Nucleus accumbens (tissue), 56 donors: ENCODE measurements at places on chromosomes 12 and 14.

- no peak for DNase-seq
Measured at GRCh38 chr14:24086193-24086955, 7.7 kb upstream of the PCK2 start.

DNA sequence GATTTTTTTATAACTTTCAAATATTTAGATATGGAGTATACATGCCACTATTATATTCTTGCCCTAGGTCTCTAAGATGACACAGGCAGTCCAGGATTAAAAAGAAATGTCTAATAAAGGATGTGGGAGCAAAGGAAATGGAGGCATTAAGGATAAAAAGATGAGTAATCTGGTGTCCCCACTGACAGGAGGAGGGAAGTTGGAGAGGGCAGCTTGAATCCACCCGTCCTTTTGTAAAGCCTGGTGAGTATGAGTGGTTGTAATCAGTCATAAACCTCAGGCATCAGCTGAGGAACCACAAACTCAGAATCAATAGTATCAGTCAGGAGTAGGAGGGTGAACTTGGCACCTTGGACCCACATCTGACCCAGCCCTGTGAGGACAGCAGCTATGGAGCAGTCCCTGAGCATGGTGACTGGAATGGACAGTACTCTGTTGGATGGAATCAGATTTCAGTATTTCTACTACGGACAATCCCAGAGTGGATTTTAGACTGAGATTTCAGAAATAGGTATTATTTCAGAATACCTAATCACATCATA, 100.5 kb downstream of the EXOC5 start:
- DNase-seq = no peak

DNA sequence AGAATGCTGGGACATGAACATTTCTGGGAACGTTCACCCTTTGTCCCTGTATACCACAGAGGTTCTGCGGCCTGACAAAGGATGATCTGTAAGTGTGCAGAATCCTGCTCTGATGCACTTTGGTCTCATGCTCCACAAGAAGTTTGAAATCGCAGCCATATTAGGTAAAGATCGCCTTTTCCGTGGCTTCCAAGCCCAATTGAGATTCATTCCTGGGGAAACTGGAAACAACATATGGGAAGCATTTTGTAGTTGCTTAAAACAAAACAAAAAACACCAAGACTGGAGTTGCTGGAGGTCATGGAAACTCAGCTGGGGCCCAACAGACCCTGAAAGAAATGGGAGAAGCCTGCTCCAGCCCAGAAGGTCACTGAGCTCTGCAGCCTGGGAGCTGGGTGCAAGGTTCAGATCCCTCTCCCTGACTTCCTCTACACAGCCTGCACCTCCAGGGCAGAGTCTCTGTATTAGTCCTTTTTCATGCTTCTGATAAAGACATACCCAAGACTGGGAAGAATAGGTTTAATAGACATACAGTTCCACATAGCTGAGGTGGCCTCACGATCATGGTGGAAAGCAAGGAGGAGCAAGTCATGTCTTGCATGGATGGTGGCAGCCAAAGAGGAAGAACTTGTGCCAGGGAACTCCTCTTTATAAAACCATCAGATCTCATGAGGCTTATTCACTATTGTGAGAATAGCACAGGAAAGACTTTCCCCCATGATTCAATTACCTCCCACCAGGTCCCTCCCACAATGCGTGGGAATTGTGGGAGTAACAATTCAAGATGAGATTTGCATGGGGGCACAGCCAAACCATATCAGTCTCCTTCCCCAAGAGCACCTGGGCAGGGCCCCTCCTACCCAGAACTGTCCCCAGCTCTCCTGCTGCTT, 60.8 kb upstream of the CHGA start:
- DNase-seq = no peak

DNA sequence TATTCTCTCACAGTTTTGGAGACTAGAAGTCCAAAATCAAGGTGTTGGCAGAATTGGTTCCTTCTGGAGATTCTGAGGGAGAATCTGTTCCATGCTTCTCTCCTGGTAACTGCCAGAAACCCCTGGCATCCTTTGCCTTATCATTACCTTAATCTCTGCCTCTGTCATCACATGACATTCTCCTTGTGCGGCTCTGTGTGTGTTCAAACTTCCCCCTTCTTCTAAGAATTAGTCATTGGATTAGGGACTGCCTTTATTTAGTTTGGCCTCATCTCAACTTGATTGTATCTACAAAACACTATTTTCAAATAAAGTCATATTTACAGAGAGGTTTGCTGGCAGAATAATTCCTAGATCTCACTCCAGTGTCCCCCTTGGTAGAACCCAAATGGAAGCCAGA, 68.9 kb downstream of the ZNF641 start:
- no peak for DNase-seq

DNA sequence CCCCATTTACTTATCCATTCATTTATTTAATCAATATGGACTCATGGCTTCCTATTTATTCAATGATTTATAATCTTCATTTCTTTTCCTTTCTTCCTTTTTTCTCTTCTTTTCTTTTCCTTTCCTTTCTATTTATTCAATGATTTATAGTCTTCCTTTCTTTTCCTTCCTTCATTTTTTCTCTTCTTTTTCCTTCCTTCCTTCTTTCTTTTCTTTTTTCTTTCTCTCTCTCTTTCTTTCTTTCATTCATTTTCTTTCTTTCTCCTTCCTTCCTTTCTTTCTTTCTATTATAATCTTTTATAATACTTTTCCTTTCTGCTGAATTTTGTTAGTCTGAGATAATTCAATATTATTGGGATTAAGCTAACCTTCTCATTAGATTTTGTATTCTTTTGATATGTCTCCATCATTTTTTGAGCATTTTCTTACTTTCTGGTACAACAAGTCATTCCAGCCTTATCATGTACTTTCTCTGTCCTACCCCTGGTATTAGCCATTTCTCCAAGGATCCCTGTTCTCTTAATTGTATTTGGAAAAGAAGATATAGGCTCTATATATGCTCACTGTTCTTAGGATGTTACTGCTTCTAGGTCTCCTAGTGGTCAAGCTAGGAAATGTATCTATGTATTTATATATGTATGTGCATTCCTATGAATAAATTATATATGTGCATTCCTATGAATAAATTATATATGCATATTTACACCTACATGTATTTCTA, 12.1 kb downstream of the LACRT start:
- DNase-seq = no peak

DNA sequence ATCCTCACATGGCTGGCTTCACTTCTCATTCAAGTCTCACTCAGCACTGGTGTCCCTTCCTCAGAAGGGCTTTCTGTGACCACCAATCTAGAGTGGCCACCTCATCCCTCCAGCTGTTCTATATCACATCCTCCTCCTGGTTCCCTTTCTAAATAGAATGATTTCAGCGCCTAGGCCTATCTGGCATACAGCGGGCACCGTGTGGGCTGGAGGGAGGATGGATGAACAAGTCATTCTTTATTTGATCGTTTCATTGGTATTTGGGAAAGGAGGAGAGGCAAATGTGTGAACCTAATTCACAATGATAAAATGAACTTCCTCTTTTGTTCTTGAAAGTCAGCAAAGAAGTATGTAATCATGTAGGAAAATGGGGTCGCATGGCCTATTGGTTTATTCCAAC, 394.2 kb downstream of the DPF3 start:
- DNase-seq = no peak

DNA sequence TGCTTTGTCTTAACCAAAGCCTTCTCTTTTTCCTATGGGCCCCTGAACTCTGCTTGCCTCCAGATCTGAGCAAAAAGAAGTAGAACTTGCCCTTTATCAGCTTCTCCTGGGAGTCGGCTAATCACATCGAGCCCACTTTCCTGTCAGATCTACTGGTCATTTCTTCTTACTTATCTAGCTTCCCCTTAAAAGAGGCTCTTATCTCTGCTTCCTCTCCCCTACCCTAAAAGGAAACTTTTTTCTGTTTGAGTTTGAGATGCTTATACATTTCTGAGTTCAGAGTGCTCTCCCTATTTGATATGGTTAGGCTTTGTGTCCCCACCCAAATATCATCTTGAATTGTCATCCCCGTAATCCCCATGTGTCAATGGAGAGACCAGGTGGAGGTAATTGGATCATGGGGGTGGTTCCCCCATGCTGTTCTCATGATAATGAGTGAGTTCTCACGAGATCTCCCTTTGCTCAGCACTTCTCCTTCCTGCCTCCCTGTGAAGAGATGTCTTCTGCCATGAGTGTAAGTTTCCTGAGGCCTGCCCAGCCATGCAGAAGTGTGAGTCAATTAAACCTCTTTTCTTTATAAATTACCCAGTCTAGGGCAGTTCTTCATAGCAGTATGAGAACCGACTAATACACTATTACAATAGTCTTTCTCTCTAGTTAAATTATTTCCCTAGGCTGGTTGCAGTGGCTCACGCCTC, 114.7 kb upstream of the AMN1 start:
- no peak for DNase-seq

DNA sequence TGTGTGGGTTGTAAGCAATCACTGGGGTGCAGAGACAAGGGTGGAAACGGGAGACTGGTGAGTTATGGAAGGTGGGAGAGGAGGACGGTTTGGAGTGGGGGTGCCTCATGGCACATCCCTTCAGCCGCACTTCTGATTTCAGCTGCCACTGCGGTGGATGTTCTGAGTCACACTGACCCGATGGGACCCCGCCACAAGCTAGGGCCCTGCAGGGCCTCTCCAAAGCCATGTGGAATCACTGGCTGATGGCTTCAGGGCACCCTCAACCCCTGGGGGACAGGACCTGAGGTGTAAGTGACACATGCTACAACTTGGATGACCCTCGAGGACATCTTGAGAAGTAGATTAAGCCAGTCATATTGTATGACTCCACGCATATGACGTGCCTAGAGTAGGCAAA, 53.7 kb downstream of the GPR68 start:
- no peak for DNase-seq

DNA sequence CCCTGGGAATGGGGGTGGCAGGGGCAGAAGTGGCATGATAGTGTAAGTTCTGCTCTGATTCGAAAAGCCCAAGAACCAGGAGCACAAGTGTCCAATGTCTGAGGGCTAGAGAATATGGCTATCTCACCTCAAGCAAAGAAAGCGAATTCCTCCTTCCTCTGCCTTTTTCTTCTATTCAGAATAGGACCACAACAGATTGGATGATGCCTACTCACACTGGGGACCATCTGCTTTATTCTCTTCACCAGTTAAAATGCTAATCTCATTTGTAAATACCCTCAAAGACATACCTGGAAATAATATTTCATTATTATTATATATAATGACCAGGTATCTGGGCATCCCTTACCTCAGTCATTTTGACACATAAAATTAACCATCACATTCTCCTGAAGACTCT, 808.7 kb downstream of the NRXN3 start:
- DNase-seq = no peak

DNA sequence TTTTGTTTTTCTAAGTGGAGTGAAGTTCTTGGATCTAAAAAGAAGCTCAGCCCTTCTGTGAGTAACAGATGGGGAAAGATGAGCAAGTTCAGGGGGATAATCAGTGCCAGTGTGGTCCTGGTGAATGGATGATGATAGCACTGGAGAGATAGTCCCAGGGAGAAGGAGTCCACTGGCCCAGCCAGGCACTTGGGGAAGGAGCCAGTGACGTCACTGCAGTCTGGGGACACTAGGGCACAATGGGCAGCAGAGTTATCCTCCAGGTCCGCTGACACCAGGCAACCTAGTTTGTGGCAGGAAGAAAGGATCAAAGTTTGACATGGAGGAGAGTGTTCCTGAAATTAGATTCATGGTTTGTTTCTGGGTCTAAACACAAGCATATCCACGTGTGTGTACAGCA, 101.5 kb downstream of the NTF3 start:
- DNase-seq = no peak

- DNase-seq = no peak
Measured at GRCh38 chr14:39030209-39030608, 72.8 kb downstream of the SEC23A start.

DNA sequence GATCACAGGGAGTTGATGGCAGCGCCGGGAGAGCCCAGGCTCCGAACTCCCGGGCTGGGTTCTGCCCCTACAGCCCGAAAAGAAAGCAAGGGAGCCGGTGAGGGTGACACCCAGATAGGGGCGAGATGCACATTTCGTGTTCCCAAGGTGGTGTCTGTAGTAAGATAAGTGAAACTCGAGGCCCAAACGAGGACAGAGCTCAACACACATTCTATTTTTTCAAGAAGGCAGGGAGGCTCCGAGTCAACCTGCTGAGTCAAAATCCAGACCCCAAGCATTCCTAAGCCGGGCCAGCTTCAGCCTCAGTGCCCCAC, 24.2 kb upstream of the YY1 start:
- DNase-seq = no peak

DNA sequence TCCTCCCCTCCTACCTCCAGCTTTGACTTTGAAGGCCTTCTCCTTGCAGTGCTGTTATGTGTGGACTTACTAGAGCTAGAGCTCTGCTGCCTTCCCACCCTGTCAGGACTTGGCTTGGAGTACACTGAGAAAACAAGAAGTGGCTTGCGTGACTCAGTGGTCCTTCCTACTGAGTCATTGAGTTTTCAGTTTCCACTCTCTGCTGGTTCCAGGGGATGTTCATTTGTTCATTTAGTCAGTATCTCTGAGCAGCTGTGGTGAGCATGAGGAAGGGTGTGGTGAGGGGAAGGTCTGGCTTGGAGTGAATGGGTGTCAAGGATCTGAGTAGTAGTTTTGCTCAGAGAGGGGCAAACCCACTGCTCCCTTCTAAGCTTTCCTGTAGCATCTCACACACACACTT, 17.2 kb upstream of the ELK3 start:
- DNase-seq = no peak

- DNase-seq = no peak
Measured at GRCh38 chr14:95701846-95702221, 12.1 kb downstream of the TCL1A start.
